ENCODE measurements at places on chromosomes 7 and 10. TPM values are rescaled to one million over a fixed set of nuclear protein-coding genes. Genes with fewer than 3 reads are reported as not detected.

Gene FKBP6
- not detected for total RNA-seq

Gene NXPH1
- 1.6 TPM for total RNA-seq

Gene ITGB8
- 148 TPM for total RNA-seq

Gene CNPY1
- not detected for total RNA-seq

Gene SLC18A3
- 1.3 TPM for total RNA-seq

Gene PNLIPRP1
- not detected for total RNA-seq

Gene ANXA8
- 0.88 TPM for total RNA-seq

Gene SLC12A9
- total RNA-seq = 17.0 TPM

Gene SRGN
- total RNA-seq = 55.0 TPM

Gene WASHC2A
- total RNA-seq = 41.3 TPM

Gene BEND7
- 35.7 TPM for total RNA-seq

Gene LRRC18
- not detected for total RNA-seq

Gene TUBB8
- not detected for total RNA-seq

Gene TFEC
- 4.5 TPM for total RNA-seq

Gene GPR158
- 4.9 TPM for total RNA-seq
